Stimulated activated CD4-positive, alpha-beta T cell treated with anti-CD3 and anti-CD28 coated beads, Interleukin-2, amount 100 ng/mL, for 24 hours (primary cell): ENCODE measurements at places on chromosomes 12 and 14.

- DNase-seq = no peak
Measured at GRCh38 chr14:43056106-43056505, 1449.4 kb downstream of the LRFN5 start.

- no peak for DNase-seq
Measured at GRCh38 chr12:91093341-91093740, 18.0 kb downstream of the LUM start.

DNA sequence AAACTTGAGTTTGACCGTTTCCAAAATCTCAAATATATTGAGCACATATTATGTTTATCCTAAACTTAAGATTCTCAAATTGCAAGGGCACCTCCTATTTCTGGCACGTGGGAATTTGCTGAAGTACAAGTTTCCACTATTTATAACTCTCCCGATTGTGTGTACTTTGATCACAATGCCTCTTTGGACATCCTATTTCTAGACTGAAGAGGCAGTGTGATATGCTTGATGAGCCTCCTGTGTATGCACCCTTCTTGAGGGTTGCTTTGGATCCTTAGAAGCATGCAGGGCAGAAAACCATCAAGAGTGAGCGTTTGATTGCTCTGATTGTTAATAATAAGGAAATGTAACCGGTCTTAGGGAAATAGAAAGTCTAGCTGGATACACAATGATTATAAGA is 218.9 kb upstream of the RBM19 start:
- no peak for DNase-seq

DNA sequence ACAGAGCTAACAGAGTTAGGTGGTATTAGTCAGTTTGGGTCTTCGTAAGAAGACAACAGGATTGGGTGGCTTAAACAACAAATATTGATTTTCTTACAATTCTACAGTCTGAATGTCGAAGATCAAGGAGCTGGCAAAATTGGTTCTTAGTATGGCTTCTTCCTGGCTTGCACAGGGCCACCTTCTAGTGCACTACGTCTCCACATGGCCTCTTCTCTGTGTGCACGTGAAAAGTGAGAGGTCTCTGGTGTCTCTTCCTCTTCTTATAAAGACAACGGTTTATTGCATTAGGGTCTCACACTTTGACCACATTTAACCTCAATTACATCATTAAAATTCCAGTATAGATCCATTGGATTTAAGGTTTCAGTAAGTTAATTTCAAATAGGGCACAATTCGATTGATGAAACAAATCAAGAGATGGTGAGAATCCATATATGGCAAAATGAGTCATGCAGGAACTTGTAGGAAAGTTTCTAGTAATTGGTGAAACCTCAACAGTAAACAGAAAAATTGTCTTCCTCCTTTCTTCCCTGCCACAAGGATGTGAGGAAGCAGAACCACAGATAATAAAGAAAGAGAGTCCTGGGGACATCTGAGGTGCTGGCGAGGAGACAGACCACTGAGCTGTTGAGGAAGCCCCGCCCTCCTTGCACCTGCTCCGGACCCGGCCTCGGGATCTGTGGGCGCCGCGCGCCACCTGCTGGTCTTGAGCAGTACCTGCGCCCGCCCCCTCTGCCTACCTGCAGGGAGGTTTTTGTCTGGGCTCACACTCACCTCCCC is 846.7 kb downstream of the TMEM121 start:
- DNase-seq = peak; percentile 86

GRCh38 chr14:66005900-66006434 is 480.2 kb upstream of the CCDC196 start:
- no peak for DNase-seq

GRCh38 chr14:34436118-34436905 is 25.7 kb downstream of the SPTSSA start:
- no peak for DNase-seq

DNA sequence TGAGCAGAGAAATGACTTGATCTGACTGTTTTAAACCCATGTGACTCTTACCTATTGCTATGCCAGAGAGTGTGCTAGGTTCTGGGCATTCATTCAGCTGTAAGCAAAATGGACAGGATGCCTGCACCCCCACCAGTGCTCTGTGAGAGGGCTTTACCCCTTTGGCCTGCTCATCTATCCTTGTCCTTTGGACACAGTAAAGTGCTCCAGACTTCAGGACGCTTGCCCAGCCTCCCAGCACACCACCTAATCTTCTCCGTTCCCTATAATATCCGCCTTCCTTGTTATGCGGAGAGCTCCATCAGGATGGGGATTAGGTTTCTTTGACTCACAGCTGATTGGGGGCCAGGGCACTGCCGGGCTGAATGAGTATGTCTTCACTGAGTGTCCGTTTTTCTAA is 4.4 kb upstream of the ZNF839 start:
- DNase-seq = no peak
